Dermis microvascular lymphatic vessel endothelial cell (primary cell): ENCODE measurements at places on chromosomes 4 and X. TPM values are rescaled to one million over a fixed set of nuclear protein-coding genes. Genes with fewer than 3 reads are reported as not detected.

- no peak for DNase-seq
Observed at GRCh38 chr4:181796502-181796901, 446.7 kb upstream of the TENM3 start.

GRCh38 chr4:142596121-142596520 is 250.0 kb downstream of the INPP4B start:
- no peak for DNase-seq

GRCh38 chr4:174789657-174790056 is 39.4 kb downstream of the GLRA3 start:
- DNase-seq: no peak

DNA sequence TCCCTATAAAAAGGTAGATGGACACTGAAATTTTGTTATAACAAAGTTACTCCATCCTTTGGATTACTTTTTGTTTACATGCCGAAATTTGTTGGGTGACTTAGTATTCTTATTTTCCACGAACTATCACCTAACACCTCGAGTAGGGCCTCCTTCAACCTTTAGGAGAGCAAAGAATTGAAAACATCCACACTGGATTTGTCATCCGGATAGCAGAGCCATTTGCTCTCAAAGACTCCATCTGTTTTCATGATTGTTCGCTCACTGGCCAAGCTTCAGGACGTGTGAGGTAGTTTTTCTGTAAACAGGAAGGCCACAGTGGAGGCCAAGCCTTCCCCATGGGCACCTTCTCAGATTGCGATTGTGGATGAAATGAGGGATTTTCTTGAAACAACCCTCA is at the start of gene ADAD1:
ADAD1 (plus strand) TSS at position 301 of the 400 bp plus-strand sequence. CDS start 1,059 bp downstream, outside the sequence.
- no peak for DNase-seq

Gene TAF7L
- 0.13 TPM in 1 of 2 replicates, not detected in the other for total RNA-seq

GRCh38 chr4:81491943-81492342 is 20.2 kb upstream of the RASGEF1B start:
- DNase-seq: no peak

DNA sequence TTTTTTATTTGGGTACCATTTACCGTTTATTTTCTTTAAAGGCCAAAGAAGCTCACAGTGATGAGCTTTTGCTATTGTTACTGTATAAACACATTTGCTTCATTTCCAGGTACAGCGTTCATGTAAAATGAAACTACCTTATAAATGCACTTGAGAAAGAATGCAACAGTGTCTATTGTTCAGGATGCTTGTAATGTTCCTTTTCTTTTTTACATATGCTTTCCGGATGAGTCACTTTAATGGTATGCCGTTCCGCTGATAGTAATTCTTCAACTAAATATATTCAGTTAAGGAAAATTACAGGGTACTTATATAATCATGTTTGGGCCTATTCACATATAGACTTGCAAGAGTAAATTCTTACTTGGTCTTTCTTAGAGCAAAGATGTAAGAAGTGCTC is 354.9 kb downstream of the RPA4 start:
- peak; percentile 72 for DNase-seq

Gene YY2
- total RNA-seq: 0.90 and 1.0 TPM in 2 replicates

GRCh38 chr4:25107827-25108516 is 52.3 kb downstream of the SEPSECS start:
- DNase-seq: no peak

DNA sequence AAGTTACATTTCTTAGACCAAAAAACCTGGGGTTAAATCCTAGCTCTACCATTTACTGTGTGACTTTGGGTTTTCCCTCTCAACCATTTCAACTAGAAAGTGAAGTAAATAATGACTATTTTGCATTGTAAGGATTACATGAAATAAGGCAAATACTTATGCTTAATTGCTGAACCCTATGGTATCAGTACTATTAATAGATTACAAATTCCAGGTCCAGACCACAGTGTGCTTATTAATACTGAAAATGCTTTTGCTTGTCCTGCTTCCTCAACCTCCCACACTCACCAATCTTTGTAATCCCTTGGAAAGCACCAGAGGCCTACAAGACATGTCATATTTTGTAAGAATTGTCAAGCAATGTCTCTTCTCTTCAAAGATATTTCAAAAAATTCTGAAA is 456.5 kb downstream of the SPOCK3 start:
- DNase-seq: no peak

- DNase-seq: no peak
Observed at GRCh38 chrX:5916945-5917344, 311.7 kb downstream of the NLGN4X start.

- no peak for DNase-seq
Observed at GRCh38 chr4:14059006-14059405, 431.5 kb upstream of the BOD1L1 start.

Gene CYSLTR1
- under 0.01 TPM in 2 replicates for total RNA-seq

Gene ARAP2
- total RNA-seq: under 0.01 and 0.13 TPM in 2 replicates
